T-helper 9 cell (primary cell): ENCODE measurements at places on chromosomes 12 and 14.

DNA sequence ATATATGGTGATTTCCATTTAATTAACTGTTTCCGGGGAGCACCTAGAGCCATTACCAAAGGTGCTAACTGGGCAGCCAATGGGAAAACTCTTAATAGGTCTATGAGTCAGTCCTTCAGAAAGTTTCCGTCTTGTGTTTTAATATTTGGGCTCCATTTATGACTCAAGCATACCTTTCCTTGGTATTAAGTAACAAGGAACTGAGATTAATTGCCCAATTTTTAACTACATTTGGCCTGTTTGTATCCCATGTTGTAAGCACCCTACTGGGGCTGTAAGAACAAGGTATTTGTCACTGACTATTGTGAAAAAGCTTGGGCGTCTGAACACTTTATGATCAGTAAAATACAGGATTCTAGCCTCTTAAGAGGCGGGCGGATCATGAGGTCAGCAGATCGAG, 62.8 kb upstream of the FOXN3 start:
- no peak for DNase-seq

DNA sequence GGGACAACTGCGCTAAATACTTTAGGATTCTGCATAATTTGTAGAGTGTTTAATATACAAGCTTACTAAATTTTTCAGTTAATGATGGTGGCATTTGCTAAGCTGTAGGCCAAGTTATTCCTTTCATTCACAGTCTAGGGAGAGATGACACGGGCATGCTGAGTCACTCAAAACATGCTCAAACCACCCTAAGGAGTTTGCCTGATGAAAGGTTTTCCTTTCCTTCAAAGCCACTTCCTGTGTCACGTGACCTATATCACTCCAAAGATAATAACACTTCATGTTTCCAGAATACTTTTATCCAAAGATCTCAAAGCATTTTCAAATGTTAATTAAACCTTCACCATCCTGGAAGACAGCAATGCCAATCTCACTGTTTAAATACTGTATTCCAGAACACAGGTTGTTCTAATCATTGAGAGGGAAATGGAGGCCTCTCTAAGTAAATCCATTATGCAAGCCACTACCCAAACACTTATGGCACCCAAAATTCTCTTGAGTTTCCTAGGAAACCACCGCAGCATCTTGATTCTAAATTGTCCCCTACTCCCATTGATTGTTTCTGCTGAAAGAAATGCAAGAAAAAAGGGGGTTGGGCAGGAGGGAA, 207.0 kb upstream of the CDKN3 start:
- DNase-seq = no peak

DNA sequence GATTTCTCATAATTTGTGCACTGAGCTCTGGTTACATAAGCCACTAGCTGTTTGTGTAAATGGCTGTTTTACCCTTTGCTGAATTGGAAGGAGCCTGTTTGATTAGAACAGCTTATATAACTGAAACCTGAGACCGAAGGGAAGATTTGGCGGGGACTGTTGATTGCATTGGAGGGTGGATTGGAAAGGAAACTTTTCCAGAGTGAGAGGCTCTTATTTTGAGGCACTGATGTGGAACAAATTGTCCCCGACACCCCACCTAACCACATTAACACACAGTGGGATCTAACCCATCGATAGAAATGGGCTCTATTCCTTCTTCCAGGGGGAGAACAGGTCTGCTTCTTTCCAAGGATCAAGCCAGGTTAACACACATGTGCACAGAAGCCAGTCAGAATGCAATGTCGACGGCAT, 51.7 kb downstream of the TMEM30B start:
- DNase-seq = no peak

DNA sequence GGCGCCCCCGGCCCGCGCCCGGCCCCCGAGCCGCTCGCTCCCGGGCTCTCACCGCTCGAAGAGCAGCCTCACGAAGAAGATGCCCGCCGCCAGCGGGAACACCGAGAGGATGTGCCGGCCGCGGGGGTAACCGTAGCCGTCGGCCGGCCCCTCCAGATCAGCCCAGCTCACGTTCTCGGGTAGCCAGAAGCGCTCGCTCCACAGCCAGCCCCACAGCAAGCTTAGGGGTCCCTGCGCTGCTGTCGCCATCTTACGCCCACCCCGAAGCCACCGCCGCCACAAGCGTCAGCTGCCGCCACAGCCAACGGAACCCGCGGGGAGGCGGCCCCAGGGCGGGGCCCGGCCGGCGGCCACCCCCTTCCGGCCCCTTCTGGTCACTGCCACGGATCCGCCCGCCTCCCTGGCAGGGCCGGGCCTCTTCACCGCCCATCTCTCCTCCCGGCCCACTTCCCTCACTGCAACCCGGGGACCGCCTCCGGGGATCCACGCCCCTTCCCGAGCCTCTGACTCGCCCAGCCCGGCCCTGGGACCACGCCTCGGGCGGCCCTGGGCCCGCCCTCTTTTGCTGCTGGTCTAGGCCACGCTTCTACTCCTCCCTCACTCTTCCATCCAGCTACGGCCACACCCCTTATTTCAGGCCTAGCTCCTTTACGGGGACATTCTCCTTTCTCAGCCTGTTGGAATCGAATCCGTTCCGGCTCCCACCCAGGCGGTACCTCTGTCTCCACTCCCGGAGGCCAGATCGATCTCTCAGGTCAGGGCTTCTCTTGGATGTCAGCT, at the start of gene CERS5:
TSS of gene CERS5 (minus strand) at position 321 of the 780 bp plus-strand sequence. CDS start at position 249, 72 bp downstream.
- DNase-seq = peak; percentile 91

- DNase-seq = no peak
Measured at GRCh38 chr14:73325630-73326299, 88.5 kb downstream of the PAPLN start.

DNA sequence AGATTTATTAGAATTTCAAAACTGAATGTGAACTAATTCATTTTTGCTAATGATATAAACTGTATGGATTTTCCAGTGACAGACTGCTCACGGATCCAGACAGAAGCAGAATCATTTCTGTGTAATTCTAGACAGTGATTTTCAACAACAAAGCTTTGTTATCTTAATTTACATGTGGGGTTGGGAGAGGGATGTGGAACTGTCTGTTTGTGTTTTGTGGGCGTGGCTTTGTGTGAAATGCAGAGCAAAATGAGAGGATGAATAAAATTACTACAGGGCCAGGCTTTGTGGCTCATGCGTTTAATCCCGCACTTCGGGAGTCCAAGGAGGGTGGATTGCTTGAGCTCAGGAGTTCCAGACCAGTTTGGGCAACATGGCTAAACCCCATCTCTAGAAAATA, 834.7 kb downstream of the GALC start:
- no peak for DNase-seq

DNA sequence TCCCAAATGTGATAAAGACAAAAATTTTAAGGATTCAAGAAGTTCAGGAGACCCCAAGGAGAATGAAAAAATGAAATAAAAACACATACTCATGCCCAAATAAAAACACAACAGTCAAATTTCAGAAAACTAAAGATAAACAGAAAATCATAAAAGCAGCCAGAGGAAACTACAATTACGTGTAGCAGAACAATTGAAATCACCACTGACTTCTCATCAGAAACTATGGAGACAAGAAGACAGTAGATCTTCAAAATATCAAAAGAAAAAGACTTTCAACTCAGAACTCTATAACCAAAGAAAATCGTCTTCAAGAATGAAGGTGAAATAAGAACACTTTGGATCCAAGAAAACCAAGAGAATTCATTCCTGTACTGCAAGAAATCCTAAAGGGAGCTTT, 54.9 kb downstream of the DIO3 start:
- no peak for DNase-seq

DNA sequence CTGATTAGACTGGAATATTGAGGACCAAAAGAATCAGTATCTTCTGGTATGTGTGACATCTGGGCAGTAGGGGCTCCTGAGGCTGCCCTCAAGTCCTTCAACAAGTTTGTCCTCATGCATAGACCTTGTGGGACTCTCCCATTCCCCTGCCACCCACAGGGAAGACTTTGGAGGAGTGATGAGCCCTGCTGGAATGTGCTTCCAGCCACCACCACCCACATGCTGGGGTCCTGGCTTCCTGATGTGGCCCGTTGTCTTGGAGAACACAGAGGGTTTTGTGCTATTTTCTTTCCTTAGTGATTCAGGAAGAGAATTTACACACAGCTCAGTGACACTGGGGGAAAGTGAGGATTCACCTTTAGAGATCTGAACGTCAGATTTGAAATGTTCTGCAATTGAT, 29.2 kb upstream of the SEL1L start:
- no peak for DNase-seq
